ENCODE measurements at places on chromosomes 7 and 10.

GRCh38 chr10:102988404-102989314 lies 70.6 kb downstream of the CNNM2 start:
- no peak for DNase-seq

- DNase-seq = no peak
Measured at GRCh38 chr7:99624484-99624883, 7.7 kb downstream of the ZSCAN25 start.

GRCh38 chr7:120857588-120858573 lies at the start of gene TSPAN12:
TSS of gene TSPAN12 (minus strand) at chr7:120858144. CDS start at chr7:120856763, 1,381 bp downstream.
- DNase-seq = peak; percentile 52

DNA sequence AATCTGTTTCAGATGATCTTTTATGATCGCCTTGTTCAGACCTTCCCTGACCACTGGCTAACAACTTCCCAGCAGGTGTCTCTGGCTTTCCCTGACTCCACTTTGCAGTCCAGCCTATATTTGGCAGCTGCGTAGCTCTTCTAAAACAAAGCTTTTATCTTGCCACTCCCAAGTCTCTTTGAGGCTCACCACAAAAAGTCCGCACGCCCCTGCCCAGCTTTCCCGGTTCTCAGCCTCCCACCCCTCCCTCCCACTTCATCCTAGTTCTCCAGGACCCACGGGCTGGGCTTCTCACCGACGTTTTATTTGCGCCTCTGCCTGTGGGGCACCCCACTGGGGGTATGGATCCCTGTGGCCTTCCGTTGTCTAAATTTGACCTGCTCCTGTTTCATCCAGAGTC lies 58.9 kb upstream of the USP6NL start:
- DNase-seq = no peak

- DNase-seq = no peak
Measured at GRCh38 chr10:30705101-30705624, 75.6 kb upstream of the LYZL2 start.

- no peak for DNase-seq
Measured at GRCh38 chr10:101085846-101086245, 24.1 kb downstream of the KAZALD1 start.

DNA sequence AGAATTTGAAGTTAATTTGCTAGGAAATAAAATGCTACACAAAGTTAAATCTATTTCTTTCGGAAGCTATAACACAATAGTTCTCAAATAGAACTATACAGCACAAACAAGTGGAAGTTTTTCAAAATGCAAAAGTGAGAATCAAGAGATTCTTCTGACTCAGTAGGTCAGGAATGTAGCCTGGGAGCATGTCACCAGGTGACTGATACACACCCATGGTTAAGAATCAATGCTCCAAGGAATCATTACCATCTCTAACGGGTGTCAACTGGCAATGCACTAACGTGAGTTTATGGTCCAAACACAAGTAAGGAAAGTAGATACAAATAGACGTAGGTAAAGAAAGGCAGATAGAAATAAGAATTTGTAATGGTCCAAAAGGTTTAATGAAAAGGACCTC lies 170.5 kb downstream of the SRPK2 start:
- DNase-seq = no peak

- DNase-seq = no peak
Measured at GRCh38 chr7:131608116-131608500, 51.7 kb upstream of the PODXL start.

- DNase-seq = no peak
Measured at GRCh38 chr10:63374991-63375390, 90.8 kb downstream of the JMJD1C start.

- no peak for DNase-seq
Measured at GRCh38 chr7:151688236-151688780, 168.6 kb upstream of the RHEB start.

- no peak for DNase-seq
Measured at GRCh38 chr10:27393961-27394360, 110.1 kb upstream of the RAB18 start.

DNA sequence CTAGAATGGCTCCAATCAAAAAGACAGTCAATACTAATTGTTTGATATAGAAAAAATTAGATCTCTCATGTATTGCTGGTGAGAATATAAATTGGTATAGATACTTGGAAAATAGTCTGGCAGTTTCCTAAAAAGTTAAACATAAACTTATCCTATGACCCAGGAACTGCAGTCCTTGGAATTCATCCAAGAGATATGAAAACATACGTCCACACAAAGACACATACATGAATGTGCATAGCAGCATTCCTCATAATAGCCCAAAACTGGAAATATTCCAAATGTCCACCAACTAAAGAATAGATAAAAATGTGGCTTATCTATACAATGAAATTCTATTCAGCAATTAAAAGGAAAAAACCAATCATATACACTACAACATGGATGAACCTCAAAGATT lies 128.4 kb downstream of the ZFAND4 start:
- no peak for DNase-seq

- DNase-seq = no peak
Measured at GRCh38 chr7:72292794-72293193, 119.3 kb downstream of the CALN1 start.

GRCh38 chr7:45177801-45178200 lies 20.2 kb downstream of the RAMP3 start:
- no peak for DNase-seq

- DNase-seq = no peak
Measured at GRCh38 chr10:89309156-89310055, 7.6 kb downstream of the IFIT2 start.

DNA sequence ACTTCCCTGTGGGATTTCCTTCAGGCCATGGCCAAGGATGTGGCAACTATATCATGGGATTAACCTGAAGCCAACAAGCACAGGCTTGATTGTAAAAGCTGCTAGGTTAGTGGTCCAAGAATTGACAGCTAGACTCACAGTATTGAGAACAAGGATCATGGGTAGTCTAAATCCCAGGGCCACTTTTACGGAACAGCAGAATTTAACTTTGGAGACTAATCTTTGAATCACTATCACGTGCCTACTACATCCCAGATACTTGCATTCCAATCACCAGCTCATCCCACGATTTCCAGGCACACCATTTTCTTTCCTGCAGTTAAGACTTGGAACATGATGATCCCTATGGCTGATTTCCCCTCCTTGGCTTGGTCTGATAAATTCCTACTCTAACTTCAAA lies 65.6 kb upstream of the ADO start:
- DNase-seq = no peak

GRCh38 chr7:91520645-91521044 lies 256.4 kb downstream of the FZD1 start:
- DNase-seq = no peak

- DNase-seq = no peak
Measured at GRCh38 chr7:17948526-17949238, 8.4 kb upstream of the SNX13 start.
